NCI-H748 treated with DMSO at 0.1 percent for 48 hours (cell line): ENCODE measurements at places on chromosomes 2 and 18.

DNA sequence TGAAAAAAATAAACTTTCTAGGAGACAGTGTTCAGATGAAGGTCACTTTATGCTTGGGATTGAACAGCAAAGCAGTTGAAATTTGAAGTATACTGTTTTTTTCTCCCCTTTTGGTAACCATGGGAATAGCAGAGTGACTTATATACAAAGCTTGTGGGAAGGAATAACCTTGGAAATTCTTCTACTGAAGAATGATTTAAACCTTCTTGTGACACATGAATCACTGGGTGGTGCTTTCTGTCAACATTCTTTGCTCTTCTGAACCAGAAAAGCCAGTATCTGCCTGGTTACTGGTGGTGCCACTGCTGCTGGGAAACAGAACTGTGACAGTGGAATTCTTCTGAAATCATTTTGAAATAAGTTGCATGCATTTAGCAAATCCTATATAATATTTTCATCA is 39.4 kb upstream of the RND3 start:
- no peak for DNase-seq

DNA sequence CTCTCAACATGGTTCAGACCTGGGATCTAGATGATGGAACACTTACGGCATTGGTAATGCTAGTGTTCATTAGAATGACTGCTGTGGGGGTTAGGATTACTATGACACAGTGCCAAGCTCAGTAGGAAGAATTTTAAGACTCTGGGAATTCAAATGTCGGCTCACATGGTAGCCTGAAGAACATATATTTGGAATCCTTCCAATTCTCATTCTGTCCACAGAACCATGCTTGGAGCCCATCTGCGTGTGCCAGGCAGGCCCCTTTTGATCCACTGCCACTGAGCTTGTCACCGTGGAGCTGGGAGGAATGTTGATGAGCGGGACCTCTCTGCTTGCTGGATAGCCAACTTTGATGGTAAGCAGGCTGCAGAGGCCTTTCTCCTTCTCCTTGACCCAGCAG is 322.0 kb upstream of the SOX11 start:
- DNase-seq, result no peak

DNA sequence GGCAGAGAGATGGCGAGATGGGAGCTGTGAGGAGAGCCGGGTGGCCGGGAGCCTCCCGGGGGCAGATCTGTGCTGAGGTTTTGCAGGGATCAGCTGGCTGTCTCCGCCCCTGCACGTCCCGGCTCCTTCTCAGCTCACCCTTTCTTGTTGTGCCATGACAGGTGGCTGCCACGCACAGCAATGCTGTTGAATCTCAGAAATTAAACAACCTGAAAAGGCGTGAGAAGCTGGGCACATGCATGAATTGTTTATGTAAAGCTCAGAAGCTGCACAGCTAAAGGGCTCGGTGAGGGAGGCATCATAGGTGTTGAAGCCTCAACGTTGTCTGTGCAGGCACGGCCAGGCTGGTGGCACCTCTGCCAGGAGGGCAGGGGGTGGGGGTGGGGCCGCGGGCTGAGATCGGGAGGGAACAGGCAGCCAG is 858 bp upstream of the RTP5 start:
- no peak for DNase-seq

- no peak for DNase-seq
Measured at GRCh38 chr2:129070663-129071062, 752.0 kb upstream of the HS6ST1 start.

GRCh38 chr2:128260239-128261138 is 58.2 kb downstream of the HS6ST1 start:
- DNase-seq, result no peak

GRCh38 chr2:14348247-14348646 is 284.3 kb upstream of the LRATD1 start:
- no peak for DNase-seq

DNA sequence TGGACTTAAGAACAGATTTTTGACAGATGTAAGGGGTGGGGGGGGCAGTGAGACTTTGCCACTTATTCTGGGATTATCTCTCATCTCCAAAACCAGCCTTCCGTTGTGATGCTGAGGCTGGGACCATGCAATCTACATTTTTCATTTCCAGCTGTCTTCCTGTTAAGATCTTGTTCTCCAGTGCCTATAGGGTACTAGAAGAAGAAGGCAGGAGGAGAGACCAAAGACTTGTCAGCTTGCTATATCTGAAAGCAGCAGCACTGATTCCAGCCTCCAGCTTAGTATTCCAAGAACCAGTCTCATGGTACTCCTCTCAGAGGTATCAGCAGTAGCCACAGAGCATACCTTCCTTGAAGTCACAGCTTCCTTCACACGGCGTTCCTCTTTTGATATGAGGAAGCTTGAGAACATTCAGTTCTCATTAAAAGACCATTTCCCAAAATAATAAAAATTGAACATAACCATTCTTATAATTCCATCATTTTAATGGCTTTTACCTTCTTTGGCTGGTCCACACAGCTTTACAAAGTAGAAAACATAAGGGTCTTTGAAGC is 49.8 kb downstream of the USP34 start:
- no peak for DNase-seq

GRCh38 chr2:148994341-148994740 is 44.2 kb upstream of the LYPD6B start:
- DNase-seq, result peak; percentile 77

GRCh38 chr2:131022731-131023130 is 70.5 kb downstream of the FAM168B start:
- no peak for DNase-seq

GRCh38 chr2:199470672-199471442 is 13.1 kb upstream of the SATB2 start:
- DNase-seq, result no peak

GRCh38 chr18:10518595-10519255 is 7.1 kb upstream of the NAPG start:
- peak; percentile 65 for DNase-seq

- DNase-seq, result no peak
Measured at GRCh38 chr18:41955688-41956087, 654 bp downstream of the PIK3C3 start.

GRCh38 chr2:95026471-95027368 is 1.2 kb downstream of the MAL start:
- DNase-seq, result no peak

DNA sequence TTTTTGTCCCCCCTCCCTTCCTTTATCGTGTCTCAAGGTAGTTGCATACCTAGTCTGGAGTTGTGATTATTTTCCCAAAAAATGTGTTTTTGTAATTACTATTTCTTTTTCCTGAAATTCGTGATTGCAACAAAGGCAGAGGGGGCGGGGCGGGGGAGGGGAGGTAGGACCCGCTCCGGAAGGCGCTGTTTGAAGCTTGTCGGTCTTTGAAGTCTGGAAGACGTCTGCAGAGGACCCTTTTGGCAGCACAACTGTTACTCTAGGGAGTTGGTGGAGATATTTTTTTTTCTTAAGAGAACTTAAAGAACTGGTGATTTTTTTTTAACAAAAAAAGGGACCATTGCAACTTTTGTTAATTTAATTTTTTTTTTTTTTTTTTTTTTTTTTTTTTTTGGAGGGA is 2.1 kb downstream of the SOX11 start:
- DNase-seq, result no peak

DNA sequence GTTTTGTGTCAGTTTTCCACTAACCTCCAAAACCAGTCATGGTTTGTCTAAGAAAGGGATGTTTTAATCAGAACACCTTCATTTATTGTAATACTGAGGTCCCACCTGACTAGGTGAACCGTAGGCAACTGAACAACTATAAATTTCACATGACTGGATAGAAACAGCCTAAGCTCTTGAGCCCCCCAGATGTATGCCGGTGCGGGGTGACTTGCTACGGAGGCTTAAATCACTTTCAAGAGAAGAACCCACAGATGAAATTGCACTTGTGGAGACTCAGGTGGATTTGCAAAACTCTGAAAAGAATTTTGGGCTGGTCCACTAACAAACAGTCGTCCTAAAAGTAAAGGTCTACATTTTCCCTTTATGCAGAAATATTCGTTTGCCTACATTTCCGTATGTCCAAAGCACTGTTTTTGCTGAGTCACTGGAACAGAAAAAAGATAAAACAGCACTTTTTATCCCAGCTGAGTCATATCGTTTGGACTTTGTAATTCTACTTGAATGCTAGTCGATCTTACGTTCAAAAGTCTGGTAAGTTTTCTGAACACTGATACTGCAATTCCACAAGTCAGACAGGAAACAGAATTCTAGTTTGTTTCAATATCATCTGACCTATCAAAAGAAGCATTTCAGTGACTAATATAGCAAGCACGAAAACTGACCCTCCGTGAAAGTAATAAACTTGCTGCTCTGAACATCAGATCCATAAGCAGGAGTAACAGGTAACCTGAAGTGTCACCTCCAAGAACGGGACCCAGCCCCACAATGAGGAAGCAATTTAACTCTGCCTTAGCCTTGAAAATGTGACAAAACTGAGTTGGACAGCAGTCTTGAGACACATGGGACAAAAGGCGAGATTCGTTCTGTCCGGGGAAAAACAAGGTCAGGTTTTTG is 18.1 kb downstream of the ZNF516 start:
- no peak for DNase-seq

GRCh38 chr18:21669736-21670285 is 34.8 kb downstream of the ABHD3 start:
- DNase-seq, result no peak

GRCh38 chr18:69259282-69259681 is 141.4 kb upstream of the DOK6 start:
- no peak for DNase-seq

DNA sequence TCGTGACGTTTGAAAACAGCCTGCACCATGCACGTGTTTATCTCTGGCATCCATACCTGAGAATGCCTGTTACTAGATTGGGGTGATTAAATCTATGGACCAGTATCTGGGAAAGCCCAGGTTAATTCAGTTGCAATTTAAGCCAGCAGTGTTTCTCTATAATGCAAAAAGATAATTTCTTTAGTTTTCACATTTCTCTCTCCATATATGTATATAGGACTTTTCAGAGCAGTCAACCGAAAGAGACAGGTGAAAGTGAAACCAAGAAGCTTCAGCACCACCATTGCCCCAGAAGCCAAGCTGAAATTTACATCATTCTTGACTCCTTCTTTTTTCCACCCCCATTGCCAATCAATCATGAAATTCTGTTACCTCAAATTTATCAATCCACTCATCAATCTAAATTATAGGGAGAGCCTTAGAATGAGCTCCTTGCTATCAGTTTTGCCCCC is 2.7 kb upstream of the LRP2 start:
- DNase-seq, result no peak

- DNase-seq, result no peak
Measured at GRCh38 chr18:12291690-12292089, 16.4 kb upstream of the TUBB6 start.

DNA sequence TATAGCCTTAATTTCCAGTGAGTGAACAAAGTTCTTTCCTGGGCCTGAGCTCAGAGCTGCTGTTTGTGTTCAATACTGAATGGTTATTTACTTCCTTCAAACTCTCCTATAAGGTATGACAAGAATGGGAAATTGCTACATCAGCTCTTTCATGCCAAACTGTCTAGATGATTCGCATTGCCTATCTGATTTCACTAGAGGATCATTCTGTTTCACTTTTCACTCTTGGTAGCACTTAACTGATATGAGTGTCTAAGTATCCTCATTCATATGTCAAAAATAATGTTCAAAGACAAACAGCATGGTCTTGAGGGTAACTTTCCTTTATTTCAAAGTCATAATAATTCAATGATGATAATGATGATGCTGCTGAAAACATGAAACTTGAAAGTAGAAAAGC is 32.9 kb upstream of the SCG2 start:
- DNase-seq, result no peak

GRCh38 chr2:109290887-109291643 is 162.1 kb downstream of the SH3RF3 start:
- no peak for DNase-seq
